Adrenal gland (tissue), 19 donors: ENCODE measurements at places on chromosomes 7 and 10. TPM values are rescaled to one million over a fixed set of nuclear protein-coding genes. Genes with fewer than 3 reads are reported as not detected.

DNA sequence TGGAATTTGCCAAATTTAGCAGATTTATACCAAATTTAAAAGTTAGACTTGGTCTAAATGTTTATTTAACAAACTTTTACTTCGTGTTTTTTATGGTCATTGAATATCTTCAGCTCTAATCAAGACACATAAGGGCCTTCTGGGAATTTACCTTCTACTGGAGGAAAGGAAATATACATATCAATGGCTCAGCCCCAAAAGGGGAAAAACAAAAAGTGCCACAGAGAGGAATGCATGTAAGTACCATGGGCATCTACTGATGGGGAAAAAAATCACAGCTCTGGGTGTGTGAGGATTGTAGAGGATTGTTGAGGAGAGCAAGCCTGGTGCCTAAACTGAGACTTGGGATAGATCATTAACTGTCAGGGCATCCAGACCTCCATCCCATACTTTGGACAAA, 260.3 kb downstream of the SORCS1 start:
- no peak for DNase-seq

DNA sequence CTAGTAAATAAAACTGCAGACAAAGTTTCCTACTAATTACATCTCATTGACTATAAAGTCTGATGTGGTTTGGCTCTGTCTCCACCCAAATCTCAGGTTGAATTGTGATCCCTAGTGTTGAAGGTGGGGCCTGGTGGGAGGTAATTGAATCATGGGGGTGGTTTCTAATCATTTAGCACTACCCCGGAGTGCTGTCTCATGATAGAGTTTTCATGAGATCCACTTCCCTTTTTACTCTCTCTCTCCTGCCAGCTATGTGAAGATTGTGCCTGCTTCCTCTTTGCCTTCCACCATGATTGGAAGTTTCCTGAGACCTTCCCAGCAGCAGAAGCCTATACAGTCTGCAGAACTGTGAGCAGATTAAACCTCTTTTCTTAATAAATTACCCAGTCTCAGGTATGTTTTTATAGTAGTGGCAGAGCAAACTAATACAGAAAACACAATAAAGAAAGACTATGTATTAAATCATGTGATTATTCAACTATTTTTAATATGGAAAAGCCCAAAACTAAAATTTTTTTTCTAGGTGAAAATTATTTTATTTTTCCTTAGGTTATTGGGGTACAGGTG, 232.1 kb downstream of the FZD1 start:
- no peak for DNase-seq

GRCh38 chr7:103541026-103541425, 95.0 kb upstream of the SLC26A5 start:
- peak; percentile 55 for DNase-seq

DNA sequence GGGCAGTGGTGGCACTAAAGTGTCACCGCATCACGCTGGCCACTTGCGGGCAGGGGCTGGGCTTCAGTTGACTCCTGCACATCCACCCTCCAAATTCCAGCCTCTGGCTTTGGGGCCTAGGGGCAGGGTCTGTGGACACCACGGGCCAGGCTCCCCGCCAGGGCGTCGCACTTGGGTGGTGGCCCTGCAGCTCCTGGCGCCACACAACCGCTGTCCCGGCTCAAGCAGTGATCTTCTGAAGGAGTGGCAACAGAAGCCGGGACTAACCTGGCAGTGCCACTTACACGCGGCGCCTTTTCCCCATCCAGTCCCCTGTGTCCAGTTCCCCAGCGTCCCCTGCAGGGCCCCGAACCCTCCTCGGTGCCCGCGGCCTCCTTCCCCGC, 134.3 kb upstream of the ZNF92 start:
- DNase-seq = no peak

- DNase-seq = peak; percentile 22
These were observed at the start of gene AFAP1L2 for GRCh38 chr10:114404171-114405010. Gene AFAP1L2 (minus strand): TSS chr10:114404502. CDS start chr10:114404455, 47 bp downstream.

DNA sequence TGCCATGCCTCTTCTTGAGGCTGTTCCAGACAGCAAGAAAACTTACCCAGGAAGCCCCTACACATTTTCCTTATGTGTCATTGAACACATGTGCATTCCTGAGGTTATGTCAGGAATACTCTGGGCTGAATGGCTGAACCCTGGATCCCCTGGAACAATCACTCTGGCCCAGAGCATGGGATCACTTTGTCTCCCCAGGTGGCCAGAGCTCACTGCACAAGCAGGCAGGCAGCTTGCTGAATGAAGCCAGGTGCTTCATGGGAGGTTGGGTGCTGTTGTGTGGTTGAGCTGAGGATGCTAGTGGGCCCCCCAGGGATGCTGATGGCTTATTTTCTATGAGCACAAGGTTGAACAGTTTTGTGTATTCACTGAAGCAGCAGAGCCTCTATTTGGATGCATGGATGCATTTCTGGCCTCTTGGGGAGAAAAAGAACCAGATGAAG, 54.7 kb upstream of the NPTX2 start:
- DNase-seq = no peak

DNA sequence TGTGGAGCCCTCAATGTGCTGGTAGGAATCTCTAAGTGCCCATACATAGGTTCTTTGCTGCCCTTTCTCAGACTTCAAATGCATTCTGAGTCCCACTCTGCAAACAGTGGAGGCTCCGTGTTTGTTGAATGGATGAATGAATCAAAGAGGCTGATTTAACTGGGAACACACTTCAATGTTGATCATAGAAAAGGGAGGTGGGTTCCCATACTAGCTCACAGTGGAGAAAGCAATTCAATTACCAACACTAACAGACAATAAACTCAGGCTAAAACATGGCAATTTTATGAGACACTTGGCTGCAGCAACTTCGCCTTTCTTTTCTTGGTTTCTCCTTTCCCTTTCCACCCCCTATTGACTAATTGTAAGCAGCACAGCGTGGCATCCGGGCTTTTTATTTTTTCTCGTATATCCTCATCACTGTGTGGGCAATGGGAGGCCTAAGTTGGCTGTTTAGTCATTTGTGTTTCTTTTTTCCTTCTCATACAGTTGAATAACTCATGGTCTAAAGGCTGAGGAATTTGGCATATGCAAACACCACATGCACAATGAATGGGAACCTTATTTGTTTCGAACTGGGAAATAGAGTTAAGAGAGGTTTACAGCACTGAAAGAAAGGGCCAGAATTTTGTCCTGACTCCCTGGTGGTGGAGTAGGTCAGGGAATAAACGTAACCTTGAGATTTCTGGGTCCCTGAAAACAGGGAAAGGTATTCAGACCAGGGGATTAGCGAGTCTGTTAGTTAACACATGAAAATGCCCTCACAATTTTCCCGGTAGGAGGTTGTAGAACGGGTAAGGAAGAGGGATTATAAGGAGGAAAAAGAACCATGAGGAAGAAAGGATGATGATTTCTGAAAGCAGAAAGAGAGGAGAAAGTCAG, 858.5 kb downstream of the KCNMA1 start:
- no peak for DNase-seq

- DNase-seq = no peak
These were observed 108.9 kb downstream of the IPMK start for GRCh38 chr10:58158806-58159205.

GRCh38 chr10:110413903-110414547, 83.7 kb upstream of the DUSP5 start:
- no peak for DNase-seq

The GIMAP8 gene
- polyA plus RNA-seq = 9.3 TPM

The SUN3 gene
- 1.0 TPM for polyA plus RNA-seq

The ZCWPW1 gene
- polyA plus RNA-seq = 5.0 TPM

The LIPN gene
- polyA plus RNA-seq = not detected

The SLC26A3 gene
- polyA plus RNA-seq = 0.03 TPM

The NPY gene
- polyA plus RNA-seq = 15.2 TPM

The BLNK gene
- 4.2 TPM for polyA plus RNA-seq

The XPNPEP1 gene
- 29.0 TPM for polyA plus RNA-seq

The TMEM213 gene
- not detected for polyA plus RNA-seq

The FKBP9 gene
- 26.8 TPM for polyA plus RNA-seq

The ZNF727 gene
- 0.10 TPM for polyA plus RNA-seq
